ENCODE measurements at places on chromosomes 6 and 20. TPM values are rescaled to one million over a fixed set of nuclear protein-coding genes. Genes with fewer than 3 reads are reported as not detected.

SIRPD gene
- total RNA-seq: not detected

LY6G6D gene
- total RNA-seq: not detected

MAPK13 gene
- 1.9 TPM for total RNA-seq

COL9A3 gene
- 4.0 TPM for total RNA-seq

- DNase-seq: peak; percentile 36
These were observed 59.4 kb downstream of the CD164 start for GRCh38 chr6:109322825-109323224.

- DNase-seq: no peak
These were observed 280.6 kb upstream of the DEFB112 start for GRCh38 chr6:50330347-50330746.

DNA sequence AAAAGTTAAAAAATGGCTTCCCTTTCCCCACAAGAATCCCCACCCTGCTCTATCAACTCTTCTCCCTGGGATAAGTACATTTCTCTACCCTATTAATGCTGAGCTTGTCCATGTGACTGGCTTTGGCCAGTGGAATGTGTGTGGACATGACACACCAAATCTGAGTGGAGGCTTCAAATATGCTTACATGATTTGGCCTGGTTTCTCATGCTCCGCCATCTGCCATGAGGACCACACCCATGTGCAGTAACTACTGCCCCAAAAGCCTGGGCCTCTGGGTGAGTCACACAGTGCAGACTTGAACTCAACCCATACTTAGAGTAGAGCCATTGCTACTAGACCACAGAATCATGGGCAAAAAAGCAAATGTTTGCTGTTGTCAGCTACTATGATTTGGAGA is 65.4 kb downstream of the PRND start:
- no peak for DNase-seq

GRCh38 chr6:2684766-2685754 is 65.7 kb downstream of the MYLK4 start:
- DNase-seq: no peak

- no peak for DNase-seq
These were observed 30.1 kb downstream of the PIM1 start for GRCh38 chr6:37200085-37200484.

- DNase-seq: no peak
These were observed 102.7 kb downstream of the FIG4 start for GRCh38 chr6:109793792-109794191.

DNA sequence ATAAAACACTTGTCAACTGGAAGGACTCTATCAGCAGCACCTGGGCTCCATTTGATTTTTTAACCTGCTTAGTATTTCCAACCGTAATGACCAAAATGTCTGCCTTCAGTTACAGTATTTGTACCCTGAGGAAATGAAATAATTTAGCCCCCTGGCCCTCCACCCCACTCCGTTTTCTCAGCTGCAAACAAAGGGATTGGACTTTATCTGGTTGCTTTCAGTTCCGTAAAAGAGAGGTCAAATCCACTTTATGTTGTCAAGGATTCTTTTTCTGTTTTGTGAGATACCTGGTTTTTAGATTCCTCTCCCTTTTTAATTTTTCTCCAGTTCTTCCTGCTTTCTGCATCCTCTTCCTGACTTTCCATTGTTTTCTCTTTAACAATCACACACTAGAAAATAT is 64.4 kb upstream of the BMP2 start:
- DNase-seq: no peak

GRCh38 chr6:27312950-27313271 is 838 bp upstream of the POM121L2 start:
- DNase-seq: no peak

DNA sequence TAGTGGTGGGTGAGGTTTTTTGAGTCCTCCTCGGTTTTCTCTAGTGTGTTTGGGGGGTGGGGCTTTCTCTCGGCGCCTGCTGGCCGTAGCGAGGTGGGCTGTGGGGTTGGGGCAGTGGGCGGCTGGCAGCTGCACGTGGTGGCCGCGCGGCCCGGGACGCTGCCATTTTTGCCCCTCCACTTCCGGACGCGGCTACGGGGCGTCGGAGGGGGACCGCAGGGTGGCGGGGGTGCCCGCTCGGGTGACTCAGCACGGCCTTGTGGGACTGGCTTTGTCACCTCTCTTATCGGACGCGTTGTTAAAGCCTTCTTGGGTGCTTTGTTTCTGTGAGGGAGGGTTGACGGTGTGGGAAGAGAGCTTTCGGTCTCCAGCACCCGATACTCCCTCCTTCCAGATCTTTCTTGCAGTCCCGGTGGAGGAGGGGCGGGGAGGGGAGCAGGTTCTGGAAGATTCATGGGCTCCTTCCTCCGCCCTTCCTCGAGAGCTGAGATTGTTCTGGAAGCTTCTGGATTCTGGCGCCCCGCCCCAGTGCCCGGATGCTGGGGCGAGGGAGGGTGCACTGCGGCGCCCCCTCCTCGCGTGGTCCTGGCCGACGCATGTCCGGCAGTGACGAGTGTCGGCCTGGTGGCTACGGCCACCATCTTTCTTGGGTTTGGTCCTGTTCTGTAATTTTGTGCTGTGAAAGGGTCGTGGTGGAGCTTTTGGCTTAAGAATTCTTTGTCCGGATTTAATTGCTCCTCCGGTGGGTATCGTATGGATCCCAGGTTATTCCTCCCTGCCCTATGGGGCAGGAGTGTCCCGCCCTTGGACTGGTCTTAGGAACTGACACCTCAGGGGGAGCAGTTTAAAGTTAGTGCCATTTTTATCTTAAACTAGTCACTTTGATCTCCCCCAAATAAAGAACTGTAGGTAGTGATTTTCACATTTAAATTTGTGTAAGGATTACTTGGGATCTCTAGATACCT is 719 bp downstream of the HSP90AB1 start:
- peak; percentile 80 for DNase-seq

DNA sequence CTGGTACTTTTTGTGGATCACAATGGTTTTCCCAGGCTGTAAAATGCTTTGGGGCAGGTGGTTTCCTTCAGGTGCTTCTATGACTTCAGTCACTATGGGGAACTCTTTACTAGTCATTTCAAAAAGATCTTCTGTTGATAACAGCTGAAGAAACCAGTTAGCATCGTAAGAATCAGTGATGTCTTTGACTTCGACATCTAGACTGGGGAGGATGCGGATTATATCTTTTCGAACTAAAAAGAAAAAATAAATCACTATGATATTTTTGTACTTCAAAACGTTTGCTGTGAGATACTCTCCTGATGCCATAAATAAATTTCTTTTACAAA is 87.2 kb downstream of the THEMIS start:
- DNase-seq: no peak

GRCh38 chr6:14386668-14387067 is 269.1 kb downstream of the CD83 start:
- DNase-seq: no peak

DNA sequence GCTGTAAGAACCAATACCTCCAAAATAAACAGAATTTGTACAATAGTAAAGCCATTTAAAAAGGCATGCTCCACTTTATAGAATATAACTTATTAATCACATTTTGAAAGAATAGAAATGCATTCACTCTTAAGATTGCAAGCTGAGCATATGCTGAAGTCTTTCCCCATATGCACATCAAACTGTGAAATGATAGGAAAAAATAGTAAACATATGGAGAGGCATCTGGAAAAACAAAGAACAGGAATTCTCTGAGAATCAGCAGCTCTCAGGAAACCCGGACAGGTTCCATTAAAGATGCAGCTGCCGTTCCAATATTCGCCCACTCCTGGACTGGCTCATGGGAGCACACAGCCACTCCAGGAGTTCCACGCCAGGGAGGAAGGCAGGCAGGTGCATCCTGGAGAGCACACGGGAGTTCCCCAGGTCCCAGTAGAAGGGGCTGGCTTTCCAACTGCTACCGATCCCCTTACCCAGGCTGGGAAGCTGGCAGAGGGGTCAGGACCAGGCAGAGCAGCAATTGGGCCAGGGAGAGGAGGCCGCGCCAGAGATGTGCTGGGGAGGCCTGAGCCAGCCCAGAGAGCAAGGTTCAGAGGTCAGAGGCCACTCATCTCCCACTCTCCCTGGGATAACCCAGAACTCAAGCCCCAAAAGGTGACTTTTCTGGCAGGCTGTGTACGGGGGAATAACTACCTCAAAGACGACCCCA is 111.1 kb downstream of the DLL1 start:
- DNase-seq: no peak

Measured in left cardiac atrium (tissue), 4 donors.